SJSA1 (cell line): ENCODE measurements at places on chromosomes 1 and 21.

GRCh38 chr1:18440385-18441226 lies 40.1 kb upstream of the KLHDC7A start:
- no peak for DNase-seq
- H3K27ac ChIP-seq = no peak overlapping the region
- no peaks in the 10 kb centered on the region for H3K4me1 ChIP-seq
- H3K4me3 ChIP-seq = no peak overlapping the region
- no peaks in the 10 kb centered on the region for H3K27me3 ChIP-seq

- H3K4me3 ChIP-seq = no peak overlapping the region
- H3K27ac ChIP-seq = no peak overlapping the region
- no peaks in the 10 kb centered on the region for H3K36me3 ChIP-seq
- no peak for DNase-seq
These were observed 52.0 kb upstream of the ARHGEF16 start for GRCh38 chr1:3402258-3403010.

GRCh38 chr1:60488847-60489246 lies 415.3 kb upstream of the C1orf87 start:
- no peaks in the 10 kb centered on the region for H3K4me1 ChIP-seq
- no peak overlapping the region for H3K27ac ChIP-seq
- no peaks in the 10 kb centered on the region for H3K27me3 ChIP-seq
- H3K36me3 ChIP-seq = no peaks in the 10 kb centered on the region

- no peak for DNase-seq
- H3K4me1 ChIP-seq = peaks cover 17% of the 10 kb centered on the region
- no peak overlapping the region for H3K4me3 ChIP-seq
- H3K27me3 ChIP-seq = no peaks in the 10 kb centered on the region
These were observed 9.0 kb upstream of the IFNGR2 start for GRCh38 chr21:33394260-33394659.

DNA sequence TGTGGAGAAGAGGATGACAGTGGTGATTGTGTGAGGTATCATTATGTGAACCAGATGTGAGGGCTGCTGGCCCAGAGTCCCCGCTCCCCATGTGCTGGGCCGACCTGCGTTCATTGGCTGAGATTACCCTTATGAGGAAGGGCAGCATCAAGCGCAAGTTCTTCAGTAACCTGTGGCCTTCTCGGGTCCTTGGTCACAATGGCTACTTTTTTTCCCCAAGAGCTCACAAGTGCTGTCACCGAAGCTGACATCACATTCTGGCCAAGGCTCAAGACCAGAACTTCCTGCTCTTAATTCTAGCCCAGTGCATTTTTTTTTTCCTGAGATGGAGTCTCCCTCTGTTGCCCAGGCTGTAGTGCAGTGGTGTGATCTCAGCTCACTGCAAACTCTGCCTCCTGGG lies 262.9 kb downstream of the RHOU start:
- H3K4me3 ChIP-seq = no peak overlapping the region
- H3K4me1 ChIP-seq = peaks cover 9% of the 10 kb centered on the region
- no peaks in the 10 kb centered on the region for H3K36me3 ChIP-seq
- H3K27me3 ChIP-seq = no peaks in the 10 kb centered on the region
- DNase-seq = no peak

DNA sequence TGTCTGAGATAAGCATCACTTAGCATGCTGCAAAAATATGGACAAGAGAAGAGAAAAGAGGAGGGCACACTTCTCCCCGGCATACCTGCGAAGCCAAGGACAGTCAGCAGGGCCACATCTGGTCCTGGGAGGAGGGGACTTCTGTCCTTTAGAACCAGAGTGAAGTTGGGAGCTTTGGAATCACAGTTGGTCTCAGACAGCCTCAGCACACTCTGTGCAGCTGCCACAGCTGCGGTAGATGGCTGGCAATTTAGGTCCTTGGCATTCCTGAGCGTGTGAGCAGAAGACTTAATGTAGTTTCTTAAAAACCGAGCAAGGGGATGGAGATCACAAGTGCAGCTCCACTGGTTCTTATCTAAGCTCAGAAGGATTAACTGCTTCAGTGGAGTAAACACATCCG lies 32.3 kb downstream of the LRRC53 start:
- H3K36me3 ChIP-seq = no peaks in the 10 kb centered on the region
- no peaks in the 10 kb centered on the region for H3K4me1 ChIP-seq
- H3K27me3 ChIP-seq = no peaks in the 10 kb centered on the region
- H3K27ac ChIP-seq = no peak overlapping the region
- H3K4me3 ChIP-seq = no peak overlapping the region

GRCh38 chr1:118366286-118366685 lies 181.3 kb upstream of the SPAG17 start:
- H3K4me3 ChIP-seq = no peak overlapping the region
- no peaks in the 10 kb centered on the region for H3K27me3 ChIP-seq
- no peaks in the 10 kb centered on the region for H3K4me1 ChIP-seq
- H3K27ac ChIP-seq = no peak overlapping the region
- no peaks in the 10 kb centered on the region for H3K36me3 ChIP-seq

- H3K36me3 ChIP-seq = no peaks in the 10 kb centered on the region
- H3K4me1 ChIP-seq = no peaks in the 10 kb centered on the region
- DNase-seq = no peak
- no peak overlapping the region for H3K27ac ChIP-seq
These were observed 50.5 kb upstream of the PUM1 start for GRCh38 chr1:31116022-31116421.

DNA sequence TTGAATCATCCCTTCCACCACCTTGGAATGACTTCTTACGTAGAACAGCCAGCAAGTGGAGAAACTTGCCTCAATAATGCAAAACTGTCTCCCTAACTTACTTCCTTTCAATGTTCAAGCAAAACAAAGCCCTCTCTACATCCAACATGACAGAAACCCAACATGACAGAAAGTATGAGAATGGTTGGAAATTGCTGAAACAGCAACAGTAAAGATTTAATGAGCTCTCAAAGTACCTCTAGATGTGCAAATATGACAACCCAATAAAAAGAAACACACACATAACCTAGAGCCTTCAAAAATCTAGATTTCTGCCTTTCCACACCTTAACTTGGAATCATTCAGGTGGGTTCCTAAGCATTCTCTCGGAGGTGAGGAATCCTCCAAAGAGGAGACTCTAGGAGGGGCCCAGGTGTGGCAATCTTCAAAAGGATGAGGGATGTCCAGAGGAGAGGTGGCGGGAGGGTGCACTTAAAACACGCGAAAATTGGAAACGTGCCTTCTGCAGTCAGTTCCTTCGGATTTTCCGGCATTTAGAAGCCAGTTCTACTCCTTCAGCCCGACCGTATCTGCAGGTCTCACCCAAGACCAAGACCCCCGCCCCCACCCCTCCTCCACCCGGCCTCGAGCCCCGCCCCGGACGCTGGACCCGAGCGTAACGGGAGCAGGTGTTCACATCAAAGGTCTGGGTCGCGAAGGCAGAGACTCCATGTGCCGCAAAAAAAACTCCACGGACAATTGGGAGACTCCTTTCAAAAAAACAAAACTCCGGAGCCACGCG lies 996 bp upstream of the MGST3 start:
- peak overlapping the region; percentile 40; the same call in 1 of the 2 replicates for H3K27ac ChIP-seq
- peak overlapping the region; percentile 60 for H3K4me3 ChIP-seq
- DNase-seq = no peak

- H3K4me3 ChIP-seq = no peak overlapping the region
- no peak for DNase-seq
- no peaks in the 10 kb centered on the region for H3K27me3 ChIP-seq
- no peak overlapping the region for H3K27ac ChIP-seq
These were observed 36.2 kb upstream of the DUSP10 start for GRCh38 chr1:221778125-221778524.
